ENCODE measurements at places on chromosomes 6 and 20. TPM values are rescaled to one million over a fixed set of nuclear protein-coding genes. Genes with fewer than 3 reads are reported as not detected.

The DDO gene
- 10.8 TPM for total RNA-seq

GRCh38 chr20:4560667-4561066, 161.0 kb upstream of the PRND start:
- no peak overlapping the region for H3K4me3 ChIP-seq
- H3K4me1 ChIP-seq = no peaks in the 10 kb centered on the region
- peaks cover 6% of the 10 kb centered on the region for H3K27me3 ChIP-seq
- H3K36me3 ChIP-seq = no peaks in the 10 kb centered on the region
- no peak overlapping the region for H3K27ac ChIP-seq
- DNase-seq = no peak

- no peak for DNase-seq
- H3K4me3 ChIP-seq = no peak overlapping the region
- H3K27me3 ChIP-seq = no peaks in the 10 kb centered on the region
- no peaks in the 10 kb centered on the region for H3K4me1 ChIP-seq
These were observed 19.4 kb upstream of the ITCH start for GRCh38 chr20:34343458-34344211.

- no peak overlapping the region for H3K4me3 ChIP-seq
- H3K36me3 ChIP-seq = no peaks in the 10 kb centered on the region
- H3K4me1 ChIP-seq = no peaks in the 10 kb centered on the region
These were observed 529.6 kb upstream of the RNF217 start for GRCh38 chr6:124432620-124433019.

DNA sequence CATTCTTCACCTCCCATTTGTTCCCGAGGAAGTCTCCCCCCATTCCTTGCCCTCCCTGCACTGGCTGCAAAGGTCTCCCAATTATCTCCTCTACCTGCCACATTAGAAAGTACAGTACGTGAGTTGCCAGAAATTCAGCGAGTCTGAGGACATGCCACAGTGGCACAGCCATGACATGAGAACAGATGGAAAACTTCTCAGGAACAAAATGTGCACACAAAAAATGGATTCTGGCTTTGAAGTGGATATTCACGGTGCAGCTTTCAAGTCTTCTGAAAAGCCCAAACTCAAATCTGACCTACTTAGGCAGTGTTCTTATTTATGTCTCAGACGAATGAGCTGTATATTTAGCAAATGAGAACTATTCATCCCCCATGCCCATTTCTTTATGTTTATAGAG, 269.1 kb upstream of the ARID1B start:
- H3K27ac ChIP-seq = no peak overlapping the region
- no peak overlapping the region for H3K4me3 ChIP-seq
- peaks cover 4% of the 10 kb centered on the region for H3K27me3 ChIP-seq
- no peak for DNase-seq
- no peaks in the 10 kb centered on the region for H3K4me1 ChIP-seq

GRCh38 chr6:7219310-7219709, 93.7 kb downstream of the SSR1 start:
- H3K27me3 ChIP-seq = no peaks in the 10 kb centered on the region
- H3K27ac ChIP-seq = peak overlapping the region; percentile 44
- no peak overlapping the region for H3K4me3 ChIP-seq
- H3K4me1 ChIP-seq = peaks cover 49% of the 10 kb centered on the region
- H3K36me3 ChIP-seq = peaks cover 70% of the 10 kb centered on the region

GRCh38 chr20:38804682-38805501, 605 bp upstream of the PPP1R16B start:
- peak; percentile 51 for DNase-seq
- H3K4me3 ChIP-seq = peak overlapping the region; percentile 72
- peaks cover 44% of the 10 kb centered on the region for H3K4me1 ChIP-seq

- H3K27me3 ChIP-seq = no peaks in the 10 kb centered on the region
- no peaks in the 10 kb centered on the region for H3K36me3 ChIP-seq
- no peak overlapping the region for H3K4me3 ChIP-seq
- DNase-seq = no peak
- no peaks in the 10 kb centered on the region for H3K4me1 ChIP-seq
These were observed 127.0 kb upstream of the MAN1A1 start for GRCh38 chr6:119476554-119476953.

The PHACTR1 gene
- total RNA-seq = 91.0 TPM

DNA sequence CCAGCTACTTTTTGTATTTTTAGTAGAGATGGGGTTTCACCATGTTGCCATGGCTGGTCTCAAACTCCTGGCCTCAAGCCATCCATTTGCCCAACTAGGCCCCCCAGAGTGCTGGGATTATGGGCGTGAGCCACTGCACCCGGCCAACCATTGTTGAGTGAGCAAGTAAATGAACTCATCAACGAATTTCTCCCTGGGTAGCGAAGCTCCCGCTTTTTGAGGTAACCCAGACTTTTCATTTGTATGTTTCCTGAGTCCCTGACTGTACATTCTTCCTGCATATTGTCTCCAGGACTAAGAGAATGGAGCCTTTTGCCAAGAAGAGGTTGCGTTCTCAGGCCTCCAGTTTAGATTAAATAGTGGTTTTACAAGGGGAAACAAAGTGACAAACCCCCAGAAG, 36.4 kb downstream of the RIPOR3 start:
- H3K27ac ChIP-seq = peak overlapping the region; percentile 58
- no peaks in the 10 kb centered on the region for H3K27me3 ChIP-seq
- DNase-seq = no peak
- no peak overlapping the region for H3K4me3 ChIP-seq
- H3K4me1 ChIP-seq = peaks cover 6% of the 10 kb centered on the region
- no peaks in the 10 kb centered on the region for H3K36me3 ChIP-seq

The HLA-DOB gene
- 0.95 TPM for total RNA-seq

The SLC4A11 gene
- total RNA-seq = 5.0 TPM

DNA sequence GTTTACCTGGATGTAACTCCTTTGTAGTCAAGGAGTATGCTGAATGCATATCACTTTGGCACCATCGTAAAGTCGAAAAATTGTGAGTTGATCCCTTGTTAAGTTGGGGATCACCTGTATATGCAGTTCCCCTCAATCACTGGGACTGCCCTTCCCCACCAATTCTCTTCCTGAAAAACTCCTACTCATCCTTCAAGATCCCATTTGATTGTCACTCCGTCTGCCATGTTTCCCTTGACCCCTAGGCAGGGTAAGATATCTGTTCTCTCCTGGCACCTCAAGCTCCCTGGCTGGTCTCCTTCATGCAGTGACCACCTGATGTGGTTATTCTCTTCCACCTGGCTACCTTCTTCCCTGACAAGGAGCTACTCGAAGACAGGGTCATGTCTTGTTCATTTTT, 10.0 kb upstream of the NOL4L start:
- no peaks in the 10 kb centered on the region for H3K4me1 ChIP-seq
- no peaks in the 10 kb centered on the region for H3K36me3 ChIP-seq
- no peak overlapping the region for H3K27ac ChIP-seq
- H3K27me3 ChIP-seq = no peaks in the 10 kb centered on the region
- no peak overlapping the region for H3K4me3 ChIP-seq
- DNase-seq = no peak

- no peaks in the 10 kb centered on the region for H3K36me3 ChIP-seq
- H3K4me3 ChIP-seq = no peak overlapping the region
- no peaks in the 10 kb centered on the region for H3K27me3 ChIP-seq
These were observed 161.1 kb downstream of the DLL1 start for GRCh38 chr6:170129691-170130171.

DNA sequence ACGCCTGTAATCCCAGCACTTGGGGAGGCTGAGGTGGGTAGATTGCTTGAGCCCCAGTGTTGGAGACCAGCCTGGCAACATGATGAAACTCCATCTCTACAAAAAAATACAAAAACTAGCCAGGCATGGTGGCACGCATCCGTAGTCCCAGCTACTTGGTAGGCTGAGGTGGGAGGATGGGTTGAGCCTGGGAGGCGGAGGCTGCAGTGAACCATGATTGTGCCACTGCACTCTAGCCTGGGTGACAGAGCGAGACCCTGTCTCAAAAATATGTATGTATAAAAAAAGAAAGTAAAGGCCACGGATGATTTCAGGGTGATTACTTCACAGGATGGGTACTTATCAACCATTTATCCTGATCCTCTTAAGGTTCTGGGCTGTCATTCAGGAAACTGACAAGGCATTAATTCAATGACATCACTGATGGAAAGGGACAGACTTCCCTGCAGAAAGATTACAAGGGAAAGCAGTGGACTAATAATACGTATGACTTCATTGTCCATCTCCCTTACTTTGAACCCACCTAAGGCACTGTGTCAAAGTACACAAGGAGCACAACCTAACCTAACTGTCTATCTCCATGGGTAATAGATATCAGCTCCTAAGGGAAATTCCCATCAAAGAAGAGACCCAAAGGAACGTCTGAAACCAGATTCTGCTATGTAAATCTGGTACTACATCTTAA, 61.2 kb downstream of the ZMYND8 start:
- H3K27ac ChIP-seq = peak overlapping the region; percentile 8
- H3K4me1 ChIP-seq = no peaks in the 10 kb centered on the region
- no peak for DNase-seq
- H3K27me3 ChIP-seq = no peaks in the 10 kb centered on the region
- peaks cover 82% of the 10 kb centered on the region for H3K36me3 ChIP-seq
- no peak overlapping the region for H3K4me3 ChIP-seq

The TOMM6 gene
- 134 TPM for total RNA-seq

DNA sequence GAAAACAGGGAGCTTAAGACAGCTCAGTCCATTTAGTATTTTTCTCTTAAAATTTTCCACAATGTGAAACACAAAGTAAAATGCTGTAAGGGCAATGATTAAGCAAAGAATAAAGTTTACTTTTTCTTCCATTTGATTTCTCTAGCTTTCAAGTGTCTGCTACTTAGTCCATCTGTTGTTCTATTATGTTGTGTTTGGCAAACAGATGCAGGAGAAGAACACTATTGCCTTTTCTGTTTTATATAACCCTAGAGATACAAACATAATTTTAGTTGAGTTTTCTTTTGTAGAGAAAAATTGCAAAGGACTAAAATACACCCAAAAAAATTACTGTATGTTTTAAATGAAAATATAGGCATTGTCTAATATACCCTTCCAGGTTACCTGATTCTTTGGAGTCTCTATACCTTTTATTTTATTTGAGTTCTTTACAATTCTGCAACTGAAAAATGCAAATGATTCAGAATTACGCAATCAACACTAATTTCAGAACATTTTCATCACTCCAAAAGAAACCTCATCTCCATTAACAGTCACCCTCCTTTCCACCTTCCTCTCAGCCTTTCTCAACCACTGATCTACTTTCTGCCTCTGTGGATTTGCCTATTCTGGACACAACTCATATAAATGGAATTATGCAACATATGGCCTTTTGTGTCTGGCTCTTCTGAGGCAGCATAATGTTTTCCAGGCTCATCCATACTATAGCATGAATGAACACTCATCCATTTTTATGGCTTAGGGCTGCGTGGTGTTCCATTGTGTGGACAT, 96.9 kb downstream of the MKKS start:
- no peak overlapping the region for H3K4me3 ChIP-seq
- H3K27ac ChIP-seq = no peak overlapping the region
- no peaks in the 10 kb centered on the region for H3K36me3 ChIP-seq
- no peaks in the 10 kb centered on the region for H3K4me1 ChIP-seq
- DNase-seq = no peak
- H3K27me3 ChIP-seq = no peaks in the 10 kb centered on the region

DNA sequence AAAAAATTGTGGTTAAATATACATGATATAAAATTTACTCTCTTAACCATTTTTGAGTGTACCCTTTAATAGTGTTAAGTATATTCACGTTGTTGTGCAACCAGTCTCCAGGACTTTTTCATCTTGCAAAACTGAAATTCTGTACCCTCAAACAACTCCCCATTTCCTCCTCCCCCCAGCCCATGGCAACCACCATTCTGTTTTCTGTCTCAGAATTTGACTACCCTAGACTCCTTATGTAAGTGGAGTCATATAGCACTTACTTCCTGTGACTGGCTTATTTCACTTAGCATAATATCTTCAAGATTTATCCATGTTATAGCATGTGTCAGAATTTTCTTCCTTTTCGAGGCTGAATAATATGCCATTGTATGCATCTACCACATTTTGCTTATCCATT, 5.1 kb downstream of the VPS16 start:
- no peak overlapping the region for H3K27ac ChIP-seq
- peaks cover 5% of the 10 kb centered on the region for H3K36me3 ChIP-seq
- peaks cover 11% of the 10 kb centered on the region for H3K4me1 ChIP-seq
- no peaks in the 10 kb centered on the region for H3K27me3 ChIP-seq

The GINM1 gene
- 39.3 TPM for total RNA-seq

DNA sequence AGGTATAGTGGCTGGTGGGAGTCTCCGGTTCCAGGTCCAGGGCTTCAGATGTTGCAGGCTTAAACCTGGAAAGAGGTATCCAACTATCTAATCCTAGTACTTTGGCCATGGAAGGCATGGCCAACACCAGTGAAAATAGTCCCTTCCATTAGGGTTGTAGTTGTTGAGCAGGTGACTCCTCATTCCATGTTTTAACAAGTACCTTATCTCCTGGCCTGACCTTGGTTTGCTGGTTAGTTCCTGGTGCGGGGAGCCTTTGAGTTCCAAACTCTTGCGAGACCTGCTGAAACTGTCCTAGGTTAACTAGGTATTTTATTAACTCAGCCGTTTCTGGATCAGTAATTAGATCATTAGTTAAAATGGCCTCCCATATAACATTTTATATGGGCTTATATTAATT, 165.1 kb upstream of the PROKR2 start:
- no peaks in the 10 kb centered on the region for H3K4me1 ChIP-seq
- H3K27ac ChIP-seq = no peak overlapping the region
- no peak overlapping the region for H3K4me3 ChIP-seq
- no peak for DNase-seq
- no peaks in the 10 kb centered on the region for H3K36me3 ChIP-seq

GRCh38 chr20:51335329-51335841, 207.1 kb downstream of the NFATC2 start:
- DNase-seq = no peak
- H3K27me3 ChIP-seq = no peaks in the 10 kb centered on the region
- H3K36me3 ChIP-seq = no peaks in the 10 kb centered on the region
- H3K4me1 ChIP-seq = no peaks in the 10 kb centered on the region

- H3K36me3 ChIP-seq = no peaks in the 10 kb centered on the region
- H3K27me3 ChIP-seq = no peaks in the 10 kb centered on the region
- peaks cover 39% of the 10 kb centered on the region for H3K4me1 ChIP-seq
- peak overlapping the region; percentile 87 for H3K4me3 ChIP-seq
- DNase-seq = no peak
- peak overlapping the region; percentile 98 for H3K27ac ChIP-seq
These were observed 86.0 kb downstream of the SESN1 start for GRCh38 chr6:109008537-109009235.

GRCh38 chr6:7794509-7794908, 68.6 kb downstream of the BMP6 start:
- DNase-seq = no peak
- no peak overlapping the region for H3K27ac ChIP-seq
- no peaks in the 10 kb centered on the region for H3K36me3 ChIP-seq
- H3K4me1 ChIP-seq = no peaks in the 10 kb centered on the region

GRCh38 chr6:107284805-107285204, 169.5 kb upstream of the BEND3 start:
- H3K27ac ChIP-seq = no peak overlapping the region
- no peak for DNase-seq
- H3K4me3 ChIP-seq = no peak overlapping the region
- no peaks in the 10 kb centered on the region for H3K4me1 ChIP-seq

The IPCEF1 gene
- total RNA-seq = 7.9 TPM

The APOBEC2 gene
- total RNA-seq = 0.65 TPM

DNA sequence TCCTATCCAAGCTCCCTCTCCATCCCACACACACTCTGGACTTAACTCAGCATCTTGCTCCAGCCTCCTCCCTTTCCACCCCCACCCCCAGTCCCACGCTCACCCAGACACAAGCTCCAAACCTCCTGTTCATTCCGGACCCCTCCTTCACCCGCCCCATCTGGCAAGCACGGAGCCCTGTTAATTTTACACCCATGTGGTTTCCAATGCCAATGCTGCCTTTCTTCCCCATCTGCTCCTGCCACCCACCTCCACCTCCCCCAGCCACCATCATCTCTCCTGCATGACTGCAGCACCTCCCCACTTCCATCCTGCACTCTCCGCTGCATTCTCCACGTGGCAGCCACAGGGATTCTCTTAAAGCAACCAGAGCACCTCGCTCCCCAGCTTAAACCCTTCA, 9.9 kb upstream of the CDK5RAP1 start:
- H3K4me3 ChIP-seq = no peak overlapping the region
- H3K27me3 ChIP-seq = no peaks in the 10 kb centered on the region
- no peak overlapping the region for H3K27ac ChIP-seq
- H3K4me1 ChIP-seq = no peaks in the 10 kb centered on the region
